Lung (tissue), 17 donors: ENCODE measurements at places on chromosomes 5 and 9. TPM values are rescaled to one million over a fixed set of nuclear protein-coding genes. Genes with fewer than 3 reads are reported as not detected.

DNA sequence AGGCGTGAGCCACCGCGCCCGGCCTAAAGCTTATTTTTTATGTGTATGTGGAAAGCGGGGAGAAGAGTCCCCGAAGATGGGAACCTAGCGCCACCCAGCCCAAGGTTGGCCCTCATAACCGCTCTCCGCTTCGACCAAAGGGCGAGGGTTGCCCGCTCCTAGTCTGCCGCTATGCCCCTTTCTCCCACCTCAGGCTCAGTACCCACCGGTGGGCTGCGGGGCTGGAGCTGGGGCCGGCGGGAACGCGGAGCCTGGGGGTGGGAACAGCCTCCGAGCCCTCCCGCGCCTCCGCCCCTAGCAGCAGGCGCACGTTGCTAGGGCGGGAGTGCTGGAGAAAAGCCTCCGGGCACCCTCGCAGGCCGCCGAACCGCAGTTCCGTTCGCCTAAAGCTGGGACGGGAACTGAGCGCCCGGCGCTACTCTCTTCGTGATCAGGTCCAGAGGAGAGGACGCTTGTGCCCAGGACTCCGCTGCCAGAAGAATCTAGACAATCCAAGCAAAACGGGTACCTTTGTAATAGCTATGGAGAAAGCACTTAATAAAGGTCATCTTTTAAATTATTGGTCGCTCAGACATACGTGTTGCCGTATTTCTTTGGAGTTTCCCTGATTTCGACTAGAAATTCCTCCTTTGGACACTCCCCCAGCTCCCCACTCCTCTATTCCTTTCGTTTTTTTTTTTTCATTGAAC is at the start of gene WDR31:
TSS of gene WDR31 (minus strand) at position 265 of the 689 bp plus-strand sequence. CDS start 8,253 bp downstream, outside the sequence.
- peak; percentile 92 for DNase-seq

- peak; percentile 2 for DNase-seq
Observed at GRCh38 chr5:68593211-68593671, 377.7 kb downstream of the PIK3R1 start.

- DNase-seq = peak; percentile 44
Observed at GRCh38 chr5:76622973-76623596, at the start of gene F2RL2. TSS of gene F2RL2 (minus strand) at chr5:76623403. CDS start at chr5:76623230, 173 bp downstream.

DNA sequence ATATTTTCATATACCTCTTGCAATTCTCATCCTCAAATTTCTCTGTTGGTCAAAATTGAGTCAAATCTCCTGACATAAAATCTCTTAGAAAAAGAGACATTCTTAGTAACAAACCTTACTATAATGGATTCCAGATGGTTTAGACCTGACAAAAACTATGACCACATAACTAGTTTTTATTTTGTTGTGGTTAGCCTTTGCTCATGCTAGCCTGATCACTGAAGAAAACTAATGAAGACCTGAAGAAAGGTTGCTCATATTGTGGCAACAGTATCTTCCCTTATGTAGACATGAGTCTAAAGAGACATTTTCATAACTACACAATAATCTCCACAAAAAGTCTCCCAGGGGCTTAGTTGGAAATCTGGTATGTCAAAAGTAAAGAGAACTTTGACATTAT is 274.1 kb upstream of the TMEM161B start:
- DNase-seq = no peak

GRCh38 chr5:37893434-37894134 is 53.7 kb upstream of the GDNF start:
- no peak for DNase-seq

DNA sequence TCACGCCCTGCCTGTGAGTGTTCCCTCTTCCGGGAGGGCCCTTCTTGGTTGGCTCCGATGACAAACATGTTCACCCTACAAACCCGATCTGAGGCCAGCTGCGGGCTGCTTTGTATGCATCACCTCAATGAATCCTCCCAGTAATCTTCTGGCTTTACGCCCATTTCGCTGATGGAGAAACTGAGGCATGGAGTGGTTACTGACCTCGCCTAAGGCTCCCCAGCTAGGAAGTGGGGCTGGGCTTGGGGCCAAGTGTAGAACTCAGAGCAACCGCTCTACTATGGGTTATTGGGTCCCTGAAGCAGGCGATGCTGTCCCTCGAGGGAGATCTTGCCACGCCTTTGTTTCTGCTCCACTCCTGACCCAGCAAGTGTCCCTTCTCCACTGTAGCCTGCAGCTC is 38.2 kb upstream of the RPL26L1 start:
- no peak for DNase-seq

DNA sequence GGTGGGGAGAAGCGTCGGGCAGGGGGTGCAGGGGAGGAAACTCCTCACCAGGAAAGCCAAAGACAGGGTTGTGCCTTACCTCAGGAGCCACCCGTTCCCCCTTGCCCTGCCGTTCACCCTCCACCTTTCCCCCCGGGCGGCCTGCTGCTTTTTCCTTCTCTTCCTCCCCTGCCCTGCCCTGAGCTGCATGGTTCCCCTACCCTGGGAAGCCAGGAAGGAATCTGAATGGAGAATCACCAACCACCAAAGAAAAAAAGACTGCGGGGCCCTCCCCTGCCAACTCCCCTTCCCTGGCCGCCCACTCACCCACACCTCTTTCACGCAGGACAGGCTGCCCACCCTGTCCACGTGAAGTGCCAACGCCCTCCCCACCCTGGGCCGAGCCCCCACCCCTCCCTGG is 820 bp upstream of the NFX1 start:
- peak; percentile 35 for DNase-seq

- no peak for DNase-seq
Observed at GRCh38 chr5:92850886-92851285, 730.1 kb downstream of the NR2F1-AS1 start.

GRCh38 chr9:128145951-128146351 is 3.3 kb upstream of the LCN2 start:
- no peak for DNase-seq

- no peak for DNase-seq
Observed at GRCh38 chr9:34716711-34717110, 6.8 kb upstream of the CCL21 start.

DNA sequence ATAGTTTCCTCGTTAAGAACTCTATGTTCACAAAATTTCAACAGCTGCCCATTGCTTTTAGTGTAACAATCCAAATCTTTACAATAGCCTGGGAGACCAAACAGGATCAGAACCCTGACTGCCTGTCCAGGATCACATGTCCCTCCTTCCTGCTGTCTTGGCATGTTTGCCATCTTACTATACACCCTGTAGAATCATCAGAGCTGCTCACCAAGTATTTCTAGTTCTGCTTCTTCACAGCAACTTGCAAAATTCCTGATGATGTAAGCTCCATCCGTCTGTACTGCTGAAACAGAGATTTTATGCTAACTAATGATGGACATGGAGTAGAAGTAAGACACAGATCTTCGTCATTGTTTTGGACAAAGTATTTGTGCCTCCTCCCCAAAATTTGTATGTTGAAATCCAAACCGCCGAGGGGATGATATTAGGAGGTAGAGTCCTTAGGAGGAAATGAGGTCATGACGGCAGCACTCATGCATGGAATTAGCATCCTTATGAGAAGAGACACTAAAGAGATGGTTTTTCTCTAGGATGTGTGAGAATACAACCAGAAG is 464.9 kb upstream of the BRINP1 start:
- no peak for DNase-seq

DNA sequence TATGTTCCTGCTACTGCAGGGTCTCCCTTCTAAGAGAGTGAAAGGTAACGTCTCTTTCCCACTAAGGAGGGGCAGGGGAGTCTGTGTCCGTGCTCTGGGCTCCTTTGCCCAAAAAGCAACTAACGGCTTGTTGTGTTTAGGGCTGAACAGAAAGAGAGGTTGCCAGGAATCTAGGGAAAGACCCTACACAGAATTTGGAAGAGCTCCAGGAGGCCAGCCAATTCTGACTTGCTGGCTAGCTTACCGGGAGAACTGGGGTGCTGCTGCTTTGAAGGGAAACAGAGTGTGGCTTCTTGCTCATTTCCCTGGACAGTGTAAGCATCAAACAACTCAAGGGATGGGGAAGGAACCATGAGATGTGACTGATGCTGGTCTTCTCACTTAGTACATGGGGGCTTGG is 176.1 kb downstream of the GADD45G start:
- peak; percentile 61 for DNase-seq

GRCh38 chr9:16193066-16193465 is 640.2 kb downstream of the CCDC171 start:
- DNase-seq = no peak

DNA sequence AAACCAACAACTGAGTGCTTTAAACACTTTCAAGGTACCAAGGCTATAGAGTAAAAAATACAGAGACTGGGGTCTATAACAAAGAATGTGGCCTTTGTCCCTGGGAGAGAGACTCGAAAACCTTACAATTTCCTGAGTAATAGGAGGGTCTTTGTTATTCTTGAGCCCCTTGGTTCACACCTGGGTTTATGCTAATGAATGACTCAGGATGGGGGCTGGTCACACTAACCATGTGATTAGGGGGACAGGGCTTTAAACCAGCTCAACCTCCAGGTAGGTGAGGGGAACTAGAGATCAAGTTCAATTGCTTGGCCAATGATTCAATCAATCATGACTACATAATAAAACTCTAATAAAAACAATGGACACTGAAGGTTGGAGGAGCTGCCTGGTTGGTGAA is 50.2 kb downstream of the PLPP1 start:
- DNase-seq = no peak

- DNase-seq = no peak
Observed at GRCh38 chr5:179267671-179268083, 77.6 kb downstream of the ADAMTS2 start.

DNA sequence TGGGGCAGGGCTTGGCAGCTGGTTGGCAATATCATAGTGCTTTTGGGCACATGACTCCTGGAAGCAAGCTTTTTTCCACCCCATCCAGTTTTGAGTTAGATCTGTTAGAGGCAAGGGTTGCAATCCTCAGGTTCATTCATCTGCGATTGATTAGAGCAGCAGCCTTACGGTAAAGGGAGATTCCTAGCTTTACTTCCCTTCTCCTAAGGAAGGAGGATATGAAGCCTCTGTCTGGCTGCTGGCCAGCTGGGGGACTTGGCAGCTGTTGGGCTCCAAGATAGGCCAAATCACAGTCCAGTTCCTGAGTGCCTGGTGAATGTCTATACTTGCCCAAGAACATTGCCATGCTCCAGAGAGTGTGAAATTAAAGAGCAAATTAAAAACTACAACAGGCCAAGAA is 113.4 kb upstream of the CCNH start:
- DNase-seq = peak; percentile 19

GRCh38 chr5:170963521-170963920 is 101.7 kb downstream of the RANBP17 start:
- no peak for DNase-seq

GRCh38 chr5:174090129-174090528 is 44.6 kb downstream of the NSG2 start:
- no peak for DNase-seq

DNA sequence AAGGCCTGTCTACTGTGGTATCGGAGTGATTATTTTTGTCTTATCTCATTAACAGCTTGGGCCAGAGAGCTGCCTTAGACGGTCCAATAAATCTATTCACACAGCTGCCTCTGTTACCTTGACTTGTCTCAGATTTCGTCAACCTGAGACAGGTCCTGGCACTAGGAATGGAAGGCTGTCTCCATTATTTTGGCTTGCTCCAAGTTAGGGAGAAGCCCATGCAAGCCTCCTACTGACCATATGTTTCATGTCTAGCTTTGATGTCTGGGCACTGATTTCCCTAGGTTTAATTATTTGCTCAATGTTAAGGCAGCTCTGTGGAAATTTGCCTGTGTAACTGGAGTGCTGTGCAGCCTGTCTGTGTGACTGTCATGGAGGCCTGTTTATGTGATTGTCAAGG is 12.4 kb upstream of the RALGPS1 start:
- DNase-seq = no peak

DNA sequence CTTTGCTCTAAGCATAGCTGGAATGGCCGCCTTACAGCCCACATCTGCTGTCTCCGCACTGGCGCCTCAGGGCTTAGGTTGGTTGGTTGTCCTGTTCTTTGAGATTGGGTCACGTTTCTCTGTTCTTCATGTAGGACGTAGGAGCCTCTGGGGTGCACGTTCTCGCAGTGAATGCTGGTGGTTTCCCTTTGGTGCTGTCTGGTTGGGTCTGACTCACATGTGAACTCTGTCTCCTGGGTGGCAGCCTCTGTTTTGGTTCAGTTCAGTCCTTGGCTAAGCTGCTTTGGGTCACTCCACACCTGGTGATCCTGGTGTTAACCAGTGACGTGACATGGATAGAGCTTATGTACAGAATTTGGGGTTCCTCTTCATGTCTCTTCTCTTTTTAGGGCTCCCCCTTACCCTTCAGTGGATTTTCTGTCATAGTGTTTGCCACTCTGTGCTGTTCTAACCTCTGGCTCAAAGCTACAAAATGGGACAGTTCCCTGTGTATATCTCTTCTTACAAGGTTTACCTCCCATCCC is 12.6 kb upstream of the LPCAT1 start:
- DNase-seq = no peak

DNA sequence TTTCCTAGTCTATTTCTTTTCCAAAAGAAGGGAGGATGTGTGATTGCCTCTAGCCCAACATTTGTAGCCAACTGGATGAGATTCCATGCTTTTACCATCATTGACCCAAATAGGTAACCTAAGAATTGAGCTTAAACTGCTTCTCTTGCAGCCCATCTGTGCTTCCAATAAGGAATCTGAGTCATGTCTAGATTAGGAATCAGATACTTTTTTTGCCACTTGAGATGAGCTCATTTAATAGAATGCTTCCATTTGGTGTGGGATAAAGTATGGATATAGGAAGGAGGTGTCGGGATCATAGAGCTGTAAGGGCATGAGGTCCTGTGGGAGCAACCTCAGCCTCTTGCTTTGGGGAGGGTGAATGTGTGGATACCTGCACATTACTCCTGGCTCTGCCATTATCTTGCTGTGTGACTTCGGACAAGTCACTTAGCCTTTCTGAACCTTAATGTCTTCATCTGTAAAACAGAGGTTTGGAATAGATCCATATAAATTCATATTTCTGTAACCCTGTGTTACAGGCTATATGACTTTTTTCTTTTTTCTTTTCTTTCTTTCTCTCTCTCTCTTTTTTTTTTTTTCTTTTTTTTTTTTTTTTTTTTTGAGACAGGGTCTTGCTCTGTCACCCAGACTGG is 56.2 kb downstream of the MAP1B start:
- no peak for DNase-seq

- no peak for DNase-seq
Observed at GRCh38 chr5:172389578-172390112, 64.7 kb downstream of the SH3PXD2B start.

ANKRD20A1 gene
- total RNA-seq = 4.4 TPM

KIF12 gene
- 4.7 TPM for total RNA-seq

ARID3C gene
- not detected for total RNA-seq

CCDC152 gene
- total RNA-seq = 0.98 TPM

PCDH12 gene
- 34.2 TPM for total RNA-seq

PCDHB6 gene
- total RNA-seq = 1.7 TPM

DOK3 gene
- total RNA-seq = 73.5 TPM

DEPDC1B gene
- total RNA-seq = 0.71 TPM

BTNL3 gene
- not detected for total RNA-seq

NR2F1 gene
- 57.3 TPM for total RNA-seq

UBE2QL1 gene
- 0.09 TPM for total RNA-seq

LOX gene
- 21.2 TPM for total RNA-seq

FCHO2 gene
- total RNA-seq = 48.9 TPM
